NCI-H2081 (cell line): ENCODE measurements at places on chromosomes 2 and 18.

DNA sequence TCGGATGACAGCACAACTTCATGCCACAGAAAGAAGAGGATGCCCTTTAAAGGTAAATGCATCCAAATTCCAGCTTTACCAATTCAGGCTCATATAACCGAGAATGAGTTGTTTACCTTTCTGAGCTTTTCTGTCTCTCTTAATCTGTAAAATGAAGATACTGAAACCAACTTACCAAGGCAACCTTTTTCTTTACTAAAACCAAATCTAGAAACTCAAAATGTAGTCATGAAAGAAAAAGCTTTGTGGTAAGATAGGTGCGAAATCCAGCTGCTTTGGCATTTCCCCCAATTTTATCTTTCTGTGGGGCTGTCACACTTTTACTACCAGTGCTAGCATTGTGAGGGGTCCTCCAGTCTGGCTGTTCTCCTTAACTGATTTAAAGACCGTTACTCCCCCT, 240.4 kb downstream of the IKZF2 start:
- DNase-seq = no peak

GRCh38 chr2:239269173-239269885, 131.5 kb downstream of the HDAC4 start:
- no peak for DNase-seq

DNA sequence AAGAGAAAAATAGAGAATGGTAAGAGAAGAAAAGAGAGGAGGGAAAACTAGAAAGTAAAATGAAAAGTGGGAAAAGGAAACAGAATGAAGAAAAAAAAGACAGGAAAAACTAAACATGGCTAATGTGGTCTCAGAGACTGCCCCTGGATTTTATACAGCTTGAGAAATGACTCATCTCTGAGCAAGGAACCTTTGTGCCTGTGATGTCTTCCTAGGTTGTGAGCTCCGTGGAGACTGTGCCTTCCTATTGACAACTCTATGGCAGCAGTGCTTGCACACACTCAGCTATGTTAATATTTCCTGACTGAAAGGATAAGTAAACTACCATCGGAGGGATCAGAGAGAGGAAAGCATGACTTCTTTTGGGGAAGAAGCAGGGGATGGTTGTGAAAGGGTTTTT, 203.8 kb downstream of the RDH14 start:
- DNase-seq = no peak

DNA sequence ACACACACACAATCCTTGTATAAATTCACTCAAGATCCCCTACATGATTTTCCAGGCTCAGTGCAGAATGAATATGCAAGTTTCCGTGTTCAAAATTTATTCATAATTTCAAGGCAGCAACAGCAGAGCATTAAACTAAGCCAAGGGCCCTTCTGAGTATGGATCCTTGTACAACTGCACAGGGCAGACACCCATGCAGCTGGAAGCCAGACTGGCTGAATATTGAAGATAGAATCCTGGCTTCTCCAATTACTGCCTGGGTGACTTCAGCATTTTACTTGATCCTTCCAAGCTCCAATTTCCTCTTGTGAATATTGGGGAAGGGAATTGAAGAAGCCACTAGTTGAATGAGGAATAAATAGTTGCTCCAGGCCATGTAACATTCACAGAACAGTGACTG, 267.9 kb upstream of the REG3G start:
- DNase-seq = no peak

DNA sequence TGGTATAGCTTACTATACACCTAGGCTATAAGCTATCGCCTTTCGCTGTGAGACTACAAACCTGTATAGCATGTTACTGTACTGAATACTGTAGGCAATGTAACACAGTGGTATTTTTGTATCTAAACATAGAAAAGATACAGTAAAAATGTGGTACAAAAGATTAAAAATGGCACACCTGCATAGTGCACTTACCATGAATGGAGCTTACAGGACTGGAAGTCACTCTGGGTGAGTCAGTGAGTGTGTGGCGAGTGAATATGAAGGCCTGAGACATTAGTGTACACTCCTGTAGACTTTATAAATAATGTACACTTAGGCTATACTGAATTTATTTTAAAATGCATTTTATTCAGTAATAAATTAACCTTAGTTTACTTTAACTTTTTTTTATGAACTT, 258.2 kb upstream of the SP5 start:
- DNase-seq = no peak

- DNase-seq = no peak
Observed at GRCh38 chr2:32290000-32290339, 12.3 kb downstream of the YIPF4 start.

DNA sequence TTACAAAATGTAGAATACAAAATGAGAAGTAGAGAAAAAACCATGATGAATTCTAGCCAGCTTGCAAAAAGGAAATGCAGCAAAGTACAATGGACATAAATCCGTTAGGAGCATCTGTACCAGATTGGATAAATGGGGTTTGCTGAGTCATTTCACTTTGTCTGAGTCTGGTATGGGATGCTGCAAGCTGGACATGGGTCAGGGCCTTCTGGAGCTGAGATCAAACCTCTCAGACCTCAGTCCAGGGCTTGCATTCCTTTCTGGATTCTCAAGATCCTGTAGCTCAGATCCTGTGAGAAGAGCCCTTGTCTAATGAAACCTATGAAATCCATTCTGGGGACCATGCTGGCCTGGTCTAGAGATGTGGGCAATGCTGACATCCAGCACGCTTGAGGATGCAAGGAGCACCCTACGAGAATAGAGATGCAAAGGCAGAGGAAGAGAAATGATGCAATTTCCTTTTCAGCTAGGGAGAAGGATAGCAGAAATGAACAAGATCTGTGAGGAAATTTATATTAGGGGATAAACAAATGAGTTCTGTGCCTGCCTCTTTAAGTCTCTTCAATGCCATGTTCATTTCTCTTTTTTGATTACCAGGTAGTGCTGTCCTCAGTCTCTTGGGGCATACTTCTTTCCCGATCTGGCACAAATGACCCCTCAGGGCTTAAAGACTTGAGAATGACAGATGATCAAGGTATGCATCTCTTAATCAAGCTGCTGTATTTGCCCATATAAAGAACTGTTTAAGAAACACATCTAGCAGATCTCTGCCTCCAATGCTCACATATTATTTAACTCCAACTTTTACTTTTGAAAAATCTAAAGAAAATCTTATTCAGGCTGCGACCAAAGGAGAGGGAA, 230.4 kb downstream of the MEIS1 start:
- no peak for DNase-seq

- no peak for DNase-seq
Observed at GRCh38 chr2:207318181-207318628, 152.5 kb upstream of the KLF7 start.

DNA sequence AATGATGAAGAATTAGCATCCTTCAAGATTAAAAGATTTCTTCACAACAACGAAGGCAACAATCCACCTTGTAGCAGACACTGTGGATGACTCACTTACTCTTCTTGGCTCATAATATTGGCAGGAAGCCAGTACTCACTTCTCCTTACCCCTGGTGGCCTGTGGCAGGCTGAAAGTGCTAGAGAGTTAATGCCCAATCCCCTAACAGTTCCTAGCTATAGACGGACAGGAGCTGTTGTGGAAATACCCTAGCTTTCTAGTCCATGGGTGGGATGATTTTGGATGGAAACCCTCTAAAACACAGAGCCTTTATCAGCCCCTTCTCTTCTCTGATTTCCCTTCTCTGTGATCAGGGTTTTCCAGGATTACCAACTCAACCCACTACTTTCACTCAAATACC, 128.6 kb upstream of the NYAP2 start:
- DNase-seq = peak; percentile 66
